ENCODE measurements at places on chromosomes 11 and 22.

DNA sequence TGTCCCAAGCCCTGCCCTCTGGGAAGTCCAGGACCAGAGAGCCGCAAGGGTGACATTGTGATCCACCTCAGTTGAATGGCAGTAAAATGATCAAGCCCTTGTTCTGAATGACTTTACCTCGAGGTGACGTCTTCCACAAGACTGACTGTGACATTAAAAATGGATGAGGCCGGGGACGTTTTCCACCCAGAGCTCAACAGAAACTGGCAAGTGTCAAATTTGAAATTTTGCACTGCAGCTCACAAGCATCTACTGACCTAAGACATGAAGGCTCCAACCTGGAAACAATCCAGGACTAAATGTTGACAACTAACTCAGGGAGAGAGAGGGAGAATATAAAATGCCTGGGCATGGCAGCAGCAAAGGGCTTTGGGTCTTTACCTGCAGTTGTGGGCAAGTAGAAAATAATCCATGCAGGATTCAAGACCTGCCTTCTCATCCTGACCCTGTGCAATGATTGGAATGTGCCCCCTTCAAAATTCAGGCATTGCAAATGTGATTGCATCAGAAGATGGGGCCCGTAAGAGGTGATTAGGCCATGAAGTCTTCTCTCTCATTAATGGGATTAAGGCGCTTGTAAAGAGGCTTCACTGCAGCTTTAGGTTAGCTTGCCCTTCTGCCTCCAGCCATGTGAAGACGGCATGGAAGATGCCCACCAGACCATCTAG lies 33.6 kb upstream of the CLMP start:
- no peak for DNase-seq

DNA sequence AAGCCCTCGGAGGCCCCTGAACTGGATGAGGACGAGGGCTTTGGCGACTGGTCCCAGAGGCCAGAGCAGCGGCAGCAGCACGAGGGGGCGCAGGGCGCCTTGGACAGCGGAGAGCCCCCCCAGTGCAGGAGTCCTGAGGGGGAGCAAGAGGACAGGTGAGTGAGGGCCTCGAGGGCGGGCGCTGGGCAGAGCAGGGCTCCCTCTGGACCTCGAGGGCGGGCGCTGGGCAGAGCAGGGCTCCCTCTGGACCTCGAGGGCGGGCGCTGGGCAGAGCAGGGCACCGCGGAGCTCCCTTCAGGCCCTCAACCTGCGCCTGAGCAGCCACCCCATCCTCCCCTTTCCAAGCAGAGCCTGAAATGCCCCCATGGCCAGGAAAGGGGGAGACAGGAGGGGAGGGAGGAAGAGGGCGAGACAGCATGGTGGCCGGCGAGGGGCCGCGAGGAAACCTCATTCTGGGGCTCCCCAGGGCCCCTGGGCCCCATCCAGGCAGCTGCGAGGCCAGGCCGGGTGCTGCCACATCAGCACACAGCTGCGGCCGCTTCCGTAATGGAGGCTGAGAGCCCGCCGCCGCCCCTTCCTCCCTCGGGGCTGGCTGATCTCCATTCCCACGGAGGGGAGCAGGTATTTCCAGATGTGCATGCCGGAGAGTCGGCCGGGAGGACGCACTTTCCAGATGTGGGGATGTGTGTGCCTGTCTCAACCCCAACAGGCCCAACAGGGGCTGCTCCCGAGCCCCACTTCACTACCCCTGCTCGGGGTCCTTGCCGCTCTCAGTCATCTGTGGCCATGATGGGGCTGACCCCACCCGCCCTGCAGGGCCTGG lies 10.0 kb downstream of the PRR33 start:
- DNase-seq = no peak

DNA sequence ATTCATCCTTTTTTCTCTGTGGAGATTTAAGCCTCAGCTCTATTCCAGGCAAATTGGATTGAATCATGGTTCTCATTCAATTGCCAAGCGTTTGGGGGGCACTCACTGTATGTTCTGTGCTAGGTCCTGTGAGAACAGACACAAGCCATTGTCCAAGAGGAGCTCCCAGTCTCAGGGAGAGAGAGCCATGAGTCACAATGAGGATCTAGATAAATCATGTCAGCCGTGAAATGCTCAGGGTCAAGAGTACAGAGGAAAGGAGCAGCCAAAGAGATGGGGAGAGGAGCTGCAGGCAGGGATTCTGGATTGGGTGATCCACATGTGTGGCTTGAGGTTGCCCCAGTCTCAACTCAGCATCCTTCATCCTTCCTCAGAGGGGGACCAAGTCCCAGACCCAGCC lies 93.6 kb downstream of the FEZ1 start:
- DNase-seq = no peak

DNA sequence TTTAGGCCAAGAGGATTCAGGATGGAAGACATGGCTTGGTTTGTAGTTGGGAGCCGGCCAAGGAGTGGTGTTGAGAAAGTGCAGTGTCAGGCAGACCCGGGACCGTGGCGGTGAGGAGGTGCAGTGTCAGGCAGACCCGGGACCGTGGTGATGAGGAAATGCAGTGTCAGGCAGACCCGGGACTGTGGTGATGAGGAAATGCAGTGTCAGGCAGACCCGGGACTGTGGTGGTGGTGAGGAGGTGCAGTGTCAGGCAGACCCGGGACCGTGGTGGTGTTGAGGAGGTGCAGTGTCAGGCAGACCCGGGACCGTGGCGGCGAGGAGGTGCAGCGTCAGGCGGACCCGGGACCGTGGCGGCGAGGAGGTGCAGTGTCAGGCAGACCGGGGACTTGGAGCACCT lies 59.7 kb downstream of the LRP5 start:
- DNase-seq = no peak

- DNase-seq = no peak
Observed at GRCh38 chr11:24667353-24667968, 170.6 kb downstream of the LUZP2 start.

- DNase-seq = no peak
Observed at GRCh38 chr22:47609653-47610052, 847.2 kb downstream of the TBC1D22A start.

- DNase-seq = no peak
Observed at GRCh38 chr11:60513496-60514460, 1.4 kb upstream of the MS4A13 start.

GRCh38 chr11:77058900-77059299 lies 7.9 kb upstream of the CAPN5 start:
- no peak for DNase-seq

DNA sequence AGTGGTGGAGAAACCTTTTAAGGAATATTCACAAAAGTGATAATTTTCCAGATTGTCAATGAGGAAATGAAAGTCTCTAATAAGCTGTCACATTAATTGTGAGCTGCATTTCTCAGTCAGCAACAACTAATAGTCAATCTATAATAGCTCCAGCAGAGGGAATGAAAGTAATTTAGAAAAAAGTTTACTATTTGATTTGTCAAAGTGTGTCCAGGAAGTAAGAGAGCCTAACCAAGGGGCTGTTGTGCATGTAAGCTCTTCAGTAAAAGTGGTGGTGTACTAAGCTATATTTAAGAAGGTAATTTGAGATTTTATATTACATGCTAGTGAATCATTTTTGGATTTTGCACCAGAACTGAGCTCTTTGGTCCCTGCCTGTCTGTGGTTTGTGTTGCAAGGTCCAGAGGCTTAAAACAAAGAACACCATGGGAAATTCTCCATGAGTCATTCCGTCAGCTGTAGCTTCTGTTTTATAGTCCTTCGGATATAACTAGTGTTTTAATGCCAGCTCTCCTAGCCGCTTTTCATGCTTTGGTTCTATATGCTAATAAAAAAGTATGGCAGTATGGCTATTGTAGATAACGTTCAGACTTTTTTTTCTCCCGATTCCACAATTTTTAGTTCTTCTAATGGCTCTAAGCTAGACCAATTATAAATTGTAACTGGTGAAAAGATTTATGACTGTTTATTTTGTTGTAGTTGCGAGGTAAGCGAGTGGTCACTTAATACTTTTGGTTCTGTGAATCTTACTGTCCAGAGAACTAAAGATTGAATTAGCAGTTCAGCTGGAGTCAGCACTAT lies 64.6 kb downstream of the ARHGEF12 start:
- no peak for DNase-seq

- DNase-seq = no peak
Observed at GRCh38 chr11:116827461-116827860, 2.2 kb upstream of the APOC3 start.

GRCh38 chr22:40603088-40603605 lies 33.4 kb downstream of the MRTFA start:
- DNase-seq = no peak

DNA sequence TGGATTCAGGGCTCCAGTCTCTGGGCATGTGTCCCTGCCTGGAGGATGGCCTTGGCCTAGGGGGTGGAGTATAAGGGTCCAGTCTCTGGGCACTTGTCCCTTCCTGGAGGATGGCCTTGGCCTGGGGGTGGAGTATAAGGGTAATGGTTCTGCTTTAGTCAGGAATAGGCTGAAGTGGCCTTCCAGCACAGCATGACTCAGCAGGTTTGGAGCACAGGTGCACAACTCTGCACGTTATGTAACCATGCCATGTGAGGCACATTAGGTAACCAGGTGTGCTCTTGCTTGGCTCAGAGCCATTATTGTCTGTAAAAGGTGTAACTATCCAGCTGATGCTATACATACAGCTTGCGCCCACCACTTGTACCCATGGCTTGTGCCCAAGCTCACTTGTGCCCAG lies 48.4 kb upstream of the POLD3 start:
- no peak for DNase-seq

GRCh38 chr11:46599340-46600193 lies 5.7 kb upstream of the AMBRA1 start:
- no peak for DNase-seq

- no peak for DNase-seq
Observed at GRCh38 chr11:127919206-127920000, 668.0 kb downstream of the ETS1 start.

DNA sequence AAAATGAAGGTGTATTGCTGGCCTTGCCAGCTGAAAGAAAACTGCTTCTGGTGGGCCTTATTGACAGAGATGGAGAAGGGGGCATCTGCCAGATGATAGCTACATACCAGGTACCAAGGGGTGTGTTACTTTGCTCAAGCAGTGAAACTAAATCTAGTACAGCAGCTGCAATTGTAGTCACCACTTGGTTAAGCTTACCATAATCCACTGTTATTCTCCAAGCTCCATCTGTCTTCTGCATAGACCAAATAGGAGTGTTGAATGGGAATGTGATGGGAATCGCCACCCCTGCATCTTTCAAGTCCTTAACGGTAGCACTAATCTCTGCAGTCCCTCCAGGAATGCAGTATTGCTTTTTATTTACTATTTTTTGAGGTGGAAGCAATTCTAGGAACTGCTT lies 45.8 kb upstream of the LIN7C start:
- no peak for DNase-seq

GRCh38 chr11:2711161-2711560 lies 11.4 kb upstream of the KCNQ1OT1 start:
- DNase-seq = no peak

DNA sequence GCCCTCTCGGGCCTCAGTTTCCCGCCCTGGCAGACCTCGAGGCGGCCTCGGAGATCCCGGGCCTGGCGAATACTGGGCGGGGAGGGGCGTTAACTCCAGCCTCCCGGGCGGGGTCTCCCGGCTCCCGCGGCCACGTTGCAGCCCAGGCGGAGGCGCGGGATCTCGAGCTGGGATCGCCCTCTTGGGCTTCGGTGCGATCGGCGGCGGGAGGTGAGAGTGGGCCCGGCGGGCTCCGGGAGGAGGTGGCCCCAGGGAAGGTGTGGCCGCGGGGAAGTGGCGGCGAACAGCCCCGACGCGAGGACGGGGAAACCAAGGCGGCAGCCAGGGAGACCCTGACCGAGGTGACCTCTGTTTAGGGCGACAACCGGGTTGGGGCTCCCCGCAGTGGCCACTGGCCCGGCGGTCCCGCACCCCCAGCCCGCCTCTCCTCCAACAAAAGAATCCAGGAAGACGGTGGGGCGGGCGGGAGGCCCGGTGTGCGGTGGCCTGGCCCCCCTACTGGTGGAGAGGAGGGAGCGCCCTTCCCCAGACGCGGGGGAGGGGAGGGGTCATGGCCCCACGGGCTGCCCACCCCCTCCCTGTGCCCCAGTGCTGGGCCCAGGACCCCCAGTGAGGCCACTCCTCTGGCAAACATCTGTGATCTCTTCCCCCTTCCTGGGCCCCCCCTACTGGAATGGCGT lies at the start of gene PHETA2:
TSS of gene PHETA2 (plus strand) at position 117 of the 680 bp plus-strand sequence. CDS start 3,046 bp downstream, outside the sequence.
- no peak for DNase-seq

DNA sequence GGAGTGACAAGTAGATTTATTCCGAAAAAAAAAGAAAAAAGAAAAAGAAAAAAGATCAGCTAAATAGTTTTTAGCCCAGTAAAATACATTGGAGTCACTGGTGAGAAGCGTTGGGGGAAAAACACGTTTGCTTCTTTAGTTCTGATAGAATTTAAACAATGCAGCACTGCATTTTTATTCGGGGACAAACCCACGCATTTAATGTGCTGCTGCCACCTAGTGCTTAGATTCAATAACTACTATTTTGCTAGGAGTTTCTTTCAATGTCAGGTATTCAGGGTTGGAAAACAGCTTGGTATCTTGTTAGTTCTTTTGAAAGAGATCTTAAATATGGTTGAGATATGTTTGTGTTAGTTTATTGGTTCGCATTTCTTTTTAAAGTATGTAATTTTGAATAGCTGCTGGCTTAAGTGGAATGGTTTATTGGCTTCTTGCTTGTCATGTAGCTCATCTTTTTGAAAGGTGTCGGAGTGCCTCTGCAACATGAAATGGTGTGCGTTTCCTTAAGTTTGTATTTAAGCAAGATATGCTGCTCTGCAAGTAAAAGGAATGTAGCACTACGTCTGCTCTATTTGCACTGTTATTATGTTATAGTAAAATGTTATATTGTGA lies 41.9 kb downstream of the SVIP start:
- no peak for DNase-seq

DNA sequence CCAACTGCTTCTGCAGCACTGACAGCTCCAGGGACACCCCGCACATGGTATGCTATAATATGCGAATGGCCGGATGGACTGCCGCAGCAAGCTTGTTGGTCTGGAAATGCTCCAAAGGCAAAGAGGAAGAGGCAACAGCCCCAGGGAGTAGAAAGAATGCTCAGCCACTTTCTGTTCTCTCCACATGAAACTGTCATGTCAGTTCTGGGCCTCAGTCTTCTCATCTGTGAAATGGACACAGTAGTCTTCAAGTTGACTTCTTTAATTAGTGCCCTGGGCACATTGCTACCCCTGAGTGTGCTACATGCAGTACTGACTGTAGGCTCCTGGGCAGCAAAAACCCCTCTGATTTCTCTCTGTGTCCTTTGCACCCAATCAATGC lies 19.9 kb downstream of the IL10RA start:
- DNase-seq = no peak

GRCh38 chr11:108965306-108966001 lies 300.6 kb downstream of the DDX10 start:
- DNase-seq = no peak

- no peak for DNase-seq
Observed at GRCh38 chr11:22703040-22703439, 36.6 kb downstream of the GAS2 start.

GRCh38 chr11:14886513-14886912 lies 5.5 kb downstream of the CYP2R1 start:
- DNase-seq = no peak

GRCh38 chr11:45045683-45046471 lies 95.2 kb upstream of the TP53I11 start:
- DNase-seq = no peak

GRCh38 chr11:11864803-11865202 lies 23.0 kb downstream of the USP47 start:
- DNase-seq = no peak

GRCh38 chr22:42596863-42597530 lies 17.7 kb downstream of the POLDIP3 start:
- no peak for DNase-seq

GRCh38 chr11:106785913-106786650 lies 232.2 kb downstream of the GUCY1A2 start:
- DNase-seq = no peak

GRCh38 chr11:92453055-92453454 lies 228.4 kb downstream of the FAT3 start:
- no peak for DNase-seq

- no peak for DNase-seq
Observed at GRCh38 chr11:77475206-77475605, 1.3 kb upstream of the PAK1 start.
